ENCODE measurements at places on chromosomes 16 and 17.

DNA sequence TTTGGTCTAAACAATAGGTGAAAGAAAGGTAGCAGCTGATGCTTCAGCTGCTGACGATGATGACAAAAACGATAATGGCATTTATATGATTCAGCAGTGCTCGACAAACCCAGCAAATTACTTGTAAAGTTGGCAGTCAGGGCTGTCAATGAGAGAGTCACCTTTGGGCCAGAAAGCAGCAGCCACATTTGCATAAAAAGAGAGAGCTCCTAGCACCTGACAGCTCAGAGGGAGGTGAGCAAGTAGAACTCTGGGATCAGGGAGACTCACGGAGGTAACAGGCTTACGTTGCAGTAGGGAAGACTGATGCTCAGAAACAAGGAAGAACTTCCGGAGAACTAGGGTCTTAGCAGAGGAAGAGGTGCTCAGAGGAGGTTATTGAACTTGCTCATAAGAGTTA is 291.9 kb upstream of the ZFHX3 start:
- DNase-seq = no peak

GRCh38 chr17:42315402-42316156 is 27.3 kb downstream of the STAT5A start:
- DNase-seq = no peak

DNA sequence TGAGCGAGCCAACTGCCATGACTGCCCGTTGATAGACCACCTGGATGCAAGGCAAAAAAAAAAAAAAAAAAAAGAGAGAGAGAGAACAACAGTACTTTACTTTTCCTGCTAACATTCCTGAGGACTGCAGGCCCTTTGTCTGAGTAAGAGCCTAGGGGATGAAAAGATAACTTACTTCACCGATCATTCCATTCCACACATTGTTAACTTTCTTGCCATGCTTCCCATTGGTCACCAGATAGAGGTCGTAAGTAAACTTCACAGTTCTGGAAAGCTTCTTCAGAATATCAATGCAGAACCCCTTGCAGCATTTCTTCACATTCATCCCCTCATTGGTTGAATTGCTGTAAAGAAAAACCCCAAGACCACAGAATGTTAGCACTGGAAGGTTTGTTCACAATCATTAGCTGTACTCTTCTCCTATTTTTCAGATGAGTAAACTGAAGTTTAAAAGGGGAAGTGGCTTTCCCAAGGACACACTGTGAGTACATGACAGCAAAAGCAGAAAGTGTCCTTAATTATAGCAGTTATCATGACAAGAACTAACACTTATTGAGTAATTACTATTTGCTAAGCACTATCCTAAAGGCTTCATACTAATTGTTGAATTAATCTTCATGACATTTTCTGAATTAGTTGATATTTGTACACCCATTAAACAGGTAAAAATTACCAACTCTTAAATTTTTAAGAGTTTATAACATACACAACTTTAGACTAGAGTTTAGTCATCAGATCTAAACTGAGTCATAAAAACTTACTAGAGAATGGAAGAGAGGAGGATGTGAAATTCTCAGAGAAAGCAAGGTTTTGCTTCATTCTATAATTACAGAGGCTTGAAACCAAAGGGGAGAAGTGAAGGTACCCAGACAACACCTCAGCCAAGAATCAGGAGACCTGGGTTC is 341.2 kb downstream of the GRIN2A start:
- no peak for DNase-seq

DNA sequence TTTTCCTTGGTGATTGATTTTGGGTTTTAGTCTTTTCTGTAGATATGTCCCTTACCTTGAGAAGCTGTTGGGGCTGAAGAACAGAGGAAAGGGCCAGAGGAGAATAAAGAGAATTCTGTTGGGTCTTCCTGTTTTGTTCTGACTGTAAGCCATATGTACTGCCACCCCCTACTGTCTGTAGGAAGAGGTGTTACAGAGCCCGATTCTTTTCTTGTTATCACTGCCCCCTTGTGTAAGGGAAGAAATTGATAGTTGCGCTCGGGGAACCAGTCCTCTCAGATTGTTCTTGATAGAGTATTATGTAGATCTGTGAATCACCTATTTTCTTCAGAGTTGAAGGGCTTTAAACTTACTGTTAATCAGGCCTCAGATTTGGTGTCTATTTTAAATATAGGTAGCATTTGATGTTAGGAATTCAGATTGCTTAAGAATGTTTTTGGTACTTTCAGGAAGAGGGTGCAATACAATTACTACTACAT is 2.4 kb downstream of the TANC2 start:
- DNase-seq = no peak

DNA sequence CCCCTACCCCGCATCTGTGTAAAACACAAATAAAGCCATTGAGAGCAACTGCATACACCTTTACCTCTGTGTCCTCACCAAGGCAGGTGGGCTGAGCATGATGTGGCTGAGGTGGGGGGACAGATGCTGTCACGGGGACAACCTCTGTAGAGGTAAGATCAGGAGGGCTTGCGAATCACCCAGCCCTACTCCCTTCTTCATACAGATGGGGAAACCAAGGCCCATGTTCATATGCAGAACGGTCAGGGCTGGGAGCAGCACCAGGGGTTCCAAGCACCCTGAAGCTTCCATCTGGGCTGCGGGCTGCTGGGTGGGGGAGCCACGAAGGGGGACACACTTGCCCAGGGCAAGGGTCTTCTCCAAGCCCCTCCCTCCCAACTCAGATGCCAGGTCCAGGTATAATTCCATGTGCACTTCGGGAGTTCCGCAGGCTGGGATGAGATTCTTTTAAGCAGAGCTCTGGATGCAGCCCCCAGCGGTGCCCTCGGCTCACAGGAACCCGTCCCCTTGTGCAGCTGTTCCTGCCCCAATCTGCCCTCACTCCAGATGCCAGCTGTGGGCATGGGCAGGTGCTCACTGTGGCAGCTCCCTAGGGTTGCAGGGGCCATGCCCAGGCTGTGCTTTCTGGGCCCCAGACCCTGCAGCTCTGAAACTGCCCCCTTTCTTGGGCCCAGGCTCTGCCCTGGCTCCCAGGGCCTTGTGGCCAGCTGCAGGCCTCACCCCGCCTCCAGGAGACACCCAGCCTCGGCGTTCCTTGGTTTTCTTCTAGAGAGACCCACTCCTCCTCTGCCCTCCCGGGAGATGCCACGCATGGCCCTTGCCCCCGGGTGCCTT is 9.6 kb downstream of the CTRB1 start:
- DNase-seq = no peak

DNA sequence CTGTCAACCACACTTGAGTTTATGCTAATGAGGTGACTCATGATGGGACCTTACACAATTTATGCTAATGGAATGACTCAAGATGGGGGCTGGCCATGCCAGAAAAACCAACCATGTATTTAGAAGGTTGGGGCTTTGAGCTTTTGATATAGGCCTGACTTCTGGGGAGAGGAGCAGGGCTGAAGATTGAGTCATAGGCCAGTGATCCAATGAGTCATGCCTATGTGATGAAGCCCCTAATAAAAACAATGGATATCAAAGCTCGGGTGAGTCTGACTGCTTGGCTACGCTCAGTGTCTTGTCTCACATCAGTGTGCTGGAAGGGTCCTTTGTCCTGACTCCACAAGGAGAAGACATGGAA is 7.3 kb downstream of the MFSD6L start:
- DNase-seq = no peak

- no peak for DNase-seq
Measured at GRCh38 chr17:53227514-53227913, 595.2 kb upstream of the KIF2B start.

- no peak for DNase-seq
Measured at GRCh38 chr17:34356194-34356593, at the start of gene CCL13. TSS of gene CCL13 (plus strand) at chr17:34356480. CDS start at chr17:34356527, 47 bp downstream.

DNA sequence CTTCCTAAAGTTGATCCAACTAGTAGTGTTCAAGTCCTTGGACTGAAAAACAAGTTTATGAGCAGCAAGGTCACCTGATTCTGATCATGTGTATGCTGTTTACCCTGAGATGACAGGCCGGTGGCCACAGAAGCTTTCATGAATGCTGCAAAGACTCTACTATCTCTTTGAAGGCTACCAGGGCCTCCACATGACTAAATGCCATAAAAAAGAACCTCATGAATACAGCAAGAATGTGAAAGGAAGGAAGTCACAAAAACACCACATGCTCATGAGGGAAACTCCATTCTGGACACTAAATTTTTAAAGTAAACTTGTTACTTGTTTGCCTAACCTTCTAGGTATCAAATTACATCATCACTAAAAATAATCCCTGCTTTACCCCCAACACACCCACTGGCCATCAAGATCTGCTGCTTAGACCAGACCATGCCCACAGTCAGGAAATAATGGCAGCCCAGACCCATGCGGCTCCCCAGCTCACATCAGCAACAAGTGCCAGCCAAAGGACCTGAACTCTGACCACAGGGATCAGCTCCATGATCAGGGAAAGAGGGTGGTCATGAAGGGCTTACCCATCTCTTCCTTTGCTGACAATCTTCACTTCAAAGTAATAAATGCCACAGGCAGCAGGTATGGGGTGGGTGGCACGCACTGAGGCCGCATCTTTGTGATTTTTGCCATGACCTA is 1.4 kb downstream of the RANBP10 start:
- no peak for DNase-seq

GRCh38 chr16:50281391-50282009 is 15.1 kb downstream of the ADCY7 start:
- no peak for DNase-seq

GRCh38 chr17:75615301-75615700 is 17.9 kb upstream of the SMIM5 start:
- no peak for DNase-seq

DNA sequence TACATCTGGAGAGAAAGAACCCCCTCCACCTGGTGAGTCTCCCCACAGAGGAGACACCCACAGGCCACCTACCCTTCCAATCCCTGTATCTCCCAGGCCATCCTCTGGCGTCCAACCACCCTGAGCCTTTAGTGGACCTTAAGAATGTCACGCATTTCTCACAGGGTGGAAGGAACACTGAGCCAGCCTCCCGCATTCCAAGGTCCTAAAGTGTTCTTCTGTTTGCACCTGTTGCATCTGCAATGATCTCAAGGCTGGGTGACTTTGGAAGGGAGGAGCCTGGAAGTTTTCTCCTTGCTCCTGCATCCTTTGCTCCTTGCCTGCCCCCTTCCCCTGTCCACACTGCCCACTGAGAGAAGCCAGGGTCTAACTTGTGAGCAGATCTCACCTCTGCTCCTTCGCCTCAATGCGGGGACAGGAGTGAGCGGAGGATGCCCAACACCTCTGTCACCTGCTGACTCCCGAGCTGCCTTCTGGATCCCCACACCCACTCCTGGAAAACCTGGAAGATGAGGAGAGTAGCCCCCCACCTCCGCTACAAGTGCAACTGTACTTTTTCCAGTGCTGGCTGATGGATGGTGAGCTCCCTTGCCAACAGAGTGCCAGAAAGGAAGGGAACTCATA is 3.7 kb downstream of the CHST5 start:
- no peak for DNase-seq

- DNase-seq = no peak
Measured at GRCh38 chr17:14762736-14763479, 462.0 kb downstream of the HS3ST3B1 start.

DNA sequence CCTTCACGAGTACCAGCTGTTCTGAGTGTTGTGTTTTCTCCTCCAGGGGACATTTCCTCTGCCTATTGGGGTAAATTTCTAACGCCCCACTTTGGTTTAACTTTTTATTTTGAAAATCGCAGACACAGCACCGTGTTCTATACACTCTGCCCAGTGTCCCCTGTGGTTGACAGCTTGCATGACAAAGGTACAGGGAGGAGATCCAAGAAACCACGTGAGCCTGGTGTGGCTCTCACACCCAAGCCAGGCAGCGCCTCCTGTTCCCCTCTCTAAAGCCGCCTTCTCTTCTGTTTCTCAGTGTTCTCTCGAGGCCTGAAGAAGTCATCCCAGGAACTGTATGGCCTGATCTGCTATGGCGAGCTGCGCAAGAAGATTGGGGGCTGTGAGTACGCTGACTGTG is 25.4 kb downstream of the CRAMP1 start:
- no peak for DNase-seq

DNA sequence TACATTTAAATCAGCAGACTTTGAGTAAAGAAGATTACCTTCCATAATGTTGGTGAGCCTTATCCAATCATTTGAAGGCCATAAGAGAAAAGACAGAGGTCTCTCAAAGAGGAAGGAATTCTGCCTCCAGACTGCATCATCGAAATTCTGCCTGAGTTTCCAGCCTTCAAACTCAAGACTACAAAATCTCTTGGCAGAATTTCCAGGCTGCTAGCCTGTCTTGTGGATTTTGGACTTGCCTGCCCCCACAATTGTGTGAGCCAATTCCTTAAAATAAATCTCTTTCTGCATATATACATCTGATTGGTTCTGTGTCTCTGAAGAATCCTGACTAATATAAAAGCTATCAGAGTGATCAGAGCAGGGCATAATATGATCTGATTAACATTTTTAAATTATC is 216.6 kb upstream of the CPHXL start:
- DNase-seq = no peak

DNA sequence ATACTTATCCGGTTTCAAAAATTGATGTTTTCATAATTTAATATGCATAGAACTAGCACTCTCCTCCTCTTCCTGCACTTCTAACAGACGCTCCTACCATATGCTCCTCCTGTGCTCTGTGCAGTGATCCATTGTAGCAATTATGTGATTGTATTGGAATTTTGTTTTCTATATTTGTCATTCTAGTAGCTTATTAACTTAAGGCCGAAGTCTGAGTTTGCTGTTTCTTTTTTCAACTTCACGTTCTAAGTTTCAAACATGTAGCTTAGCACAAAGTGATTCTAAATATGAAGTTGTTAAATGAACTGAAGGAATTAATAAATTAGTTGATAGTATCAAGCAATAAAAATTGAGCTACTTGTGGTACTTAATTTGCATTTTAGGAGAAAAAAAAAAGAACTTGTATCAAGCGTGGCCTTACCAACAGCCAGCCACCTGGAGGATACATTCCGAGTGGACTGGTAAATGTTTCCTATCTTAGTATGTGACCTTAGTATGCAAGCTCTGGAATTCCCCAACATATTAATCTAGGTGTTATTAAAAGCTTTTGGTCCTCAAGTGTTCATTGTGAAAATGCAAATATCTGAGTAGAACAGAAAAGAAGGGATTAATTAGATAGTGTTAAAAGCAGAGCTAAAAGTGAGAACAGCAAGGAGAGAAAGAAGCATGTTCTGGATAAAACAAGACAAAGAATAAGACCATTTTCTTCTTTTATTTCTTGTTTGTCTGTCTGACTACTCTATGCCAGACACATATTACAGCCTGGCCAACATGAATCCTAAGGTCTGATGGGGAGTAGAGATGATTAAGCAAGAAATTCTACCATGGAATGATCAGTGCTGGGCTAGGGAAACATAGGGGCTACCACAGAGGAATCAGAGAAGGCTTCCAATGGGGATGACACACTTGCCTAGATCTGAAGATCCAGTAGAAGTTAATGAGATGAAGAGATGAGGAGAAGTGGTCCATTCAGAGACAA is 290.4 kb upstream of the MON1B start:
- DNase-seq = no peak

DNA sequence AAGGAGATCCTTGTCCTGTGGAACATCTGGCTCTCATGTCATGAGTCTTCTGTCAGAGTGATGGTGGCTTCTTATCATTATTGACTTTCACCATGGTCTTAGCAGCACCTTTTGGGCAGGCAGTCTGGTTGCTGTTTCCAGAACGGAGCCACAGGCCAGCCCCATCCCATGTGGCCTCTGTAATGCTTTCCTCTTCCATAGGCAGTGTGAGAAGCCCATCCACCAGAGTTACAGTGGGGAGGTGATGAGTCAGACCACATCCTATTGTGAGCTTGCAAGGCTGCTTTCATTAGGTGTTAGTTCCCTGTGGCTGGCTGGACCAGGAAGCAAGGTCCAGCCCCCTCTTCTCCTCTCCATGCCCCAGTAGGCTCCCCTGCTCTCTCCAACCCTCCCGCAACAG is 30.8 kb upstream of the SPACA3 start:
- DNase-seq = no peak

Data from nucleus accumbens (tissue), 56 donors.